ENCODE measurements at places on chromosomes 6 and 20. TPM values are rescaled to one million over a fixed set of nuclear protein-coding genes. Genes with fewer than 3 reads are reported as not detected.

DNA sequence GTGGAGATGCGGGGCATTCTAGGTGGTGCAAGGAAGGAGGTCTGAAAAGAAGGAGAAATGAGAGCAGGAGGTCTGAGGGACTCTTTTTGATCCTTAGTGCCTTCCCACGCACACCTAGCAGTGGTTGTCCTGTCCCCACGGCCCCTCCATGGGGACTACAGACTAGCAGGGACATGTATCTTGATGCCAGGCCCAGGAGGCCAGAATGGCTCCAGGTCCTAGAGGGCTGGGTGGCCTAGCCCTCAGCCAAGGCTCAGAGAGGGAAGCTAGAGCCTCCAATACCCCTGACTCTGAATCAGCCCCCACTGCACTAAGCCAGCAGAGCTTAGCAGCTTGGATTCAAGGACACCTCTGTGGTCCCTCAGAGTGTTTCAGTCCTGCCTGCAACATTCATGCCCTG lies 16.7 kb upstream of the BLCAP start:
- DNase-seq: no peak

DNA sequence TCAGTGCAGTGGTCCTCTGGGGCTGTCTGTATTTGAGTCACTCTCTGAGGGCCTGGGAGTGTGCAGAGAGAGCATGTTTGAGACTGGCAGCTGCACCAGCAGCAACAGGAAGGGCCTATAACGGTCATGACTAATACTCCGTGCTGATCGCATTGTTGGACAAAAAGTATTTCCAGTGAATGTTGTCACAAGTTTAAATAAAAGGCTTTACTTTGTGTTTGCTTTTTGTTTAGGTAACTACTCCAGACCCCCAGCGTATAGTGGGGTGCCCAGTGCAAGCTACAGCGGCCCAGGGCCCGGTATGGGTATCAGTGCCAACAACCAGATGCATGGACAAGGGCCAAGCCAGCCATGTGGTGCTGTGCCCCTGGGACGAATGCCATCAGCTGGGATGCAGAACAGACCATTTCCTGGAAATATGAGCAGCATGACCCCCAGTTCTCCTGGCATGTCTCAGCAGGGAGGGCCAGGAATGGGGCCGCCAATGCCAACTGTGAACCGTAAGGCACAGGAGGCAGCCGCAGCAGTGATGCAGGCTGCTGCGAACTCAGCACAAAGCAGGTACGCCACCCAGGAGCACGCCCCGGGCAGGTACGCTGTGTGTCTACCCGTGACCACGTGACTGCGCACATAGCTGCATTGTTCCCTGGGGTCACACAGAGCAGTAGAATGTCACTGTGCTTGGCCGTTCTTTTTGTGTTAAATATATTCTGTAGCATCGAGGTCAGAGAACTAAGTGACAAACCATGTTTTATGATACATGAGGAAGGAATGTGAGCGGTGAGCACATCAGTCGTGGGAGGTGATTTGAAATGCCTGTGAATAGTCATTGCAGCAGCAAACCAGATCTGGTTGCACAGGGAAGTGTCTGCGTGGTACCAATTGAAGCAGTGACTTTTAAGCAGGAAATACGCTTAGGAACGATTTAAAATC lies 174.7 kb downstream of the TMEM242 start:
- peak; percentile 92 for DNase-seq

- DNase-seq: peak; percentile 51
These were observed 5.6 kb upstream of the C6orf132 start for GRCh38 chr6:42148058-42148457.

Gene HLA-G
- not detected for total RNA-seq

Gene SLC25A27
- 12.6 TPM for total RNA-seq

Gene SMPDL3A
- total RNA-seq: 19.8 TPM

Gene BPIFB1
- total RNA-seq: not detected
